Activated T-helper 9 cell treated with anti-CD3 and anti-CD28 coated beads, Interleukin-2, amount 50 U/mL, for 16 hours (primary cell): ENCODE measurements at places on chromosomes 3 and 15.

DNA sequence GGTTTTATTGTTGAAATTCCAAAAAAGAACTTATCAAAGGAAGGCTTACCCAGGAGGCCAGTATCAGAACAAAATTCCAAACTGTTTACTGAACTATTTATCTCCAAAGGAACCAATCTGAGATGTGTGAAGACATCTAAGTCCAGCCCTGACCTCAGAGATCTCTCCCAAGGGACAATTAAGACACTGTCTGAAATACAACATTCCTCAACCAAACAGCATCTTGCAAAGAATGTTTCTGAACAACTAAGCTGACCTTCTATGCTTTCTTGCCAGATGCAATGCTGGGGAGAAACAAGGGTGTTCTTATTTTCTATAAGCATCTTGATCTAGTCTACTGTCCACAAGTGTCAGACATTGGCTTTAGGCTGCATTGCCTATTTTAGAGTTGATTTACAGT lies 13.6 kb downstream of the PDZRN3 start:
- no peak for DNase-seq

- no peak for DNase-seq
Observed at GRCh38 chr15:89707577-89707976, 17.0 kb downstream of the WDR93 start.

- DNase-seq, result no peak
Observed at GRCh38 chr3:47877290-47877689, 74.4 kb downstream of the DHX30 start.

DNA sequence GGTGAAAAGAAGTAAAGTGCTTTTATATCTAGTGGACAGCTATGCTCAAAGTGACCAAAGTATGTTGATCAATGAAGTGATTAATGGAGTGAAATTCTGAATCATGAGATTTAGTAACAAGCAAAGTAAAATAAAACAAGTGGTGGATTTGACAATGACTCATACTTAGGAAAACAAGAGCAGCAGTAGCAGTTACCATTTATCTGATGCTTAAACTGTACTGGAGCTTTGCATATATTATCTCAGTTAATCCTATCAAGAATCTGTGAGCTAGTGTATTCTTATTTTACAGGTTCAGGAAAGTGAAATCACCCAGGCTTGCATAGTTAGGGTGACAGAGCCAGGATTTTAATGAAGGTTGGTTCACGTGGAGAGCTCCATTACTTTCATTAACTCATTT lies 50.6 kb upstream of the SPATA16 start:
- no peak for DNase-seq
